ENCODE measurements at places on chromosomes 16 and 17.

GRCh38 chr16:61681673-61682072, 354.6 kb downstream of the CDH8 start:
- no peak for DNase-seq

DNA sequence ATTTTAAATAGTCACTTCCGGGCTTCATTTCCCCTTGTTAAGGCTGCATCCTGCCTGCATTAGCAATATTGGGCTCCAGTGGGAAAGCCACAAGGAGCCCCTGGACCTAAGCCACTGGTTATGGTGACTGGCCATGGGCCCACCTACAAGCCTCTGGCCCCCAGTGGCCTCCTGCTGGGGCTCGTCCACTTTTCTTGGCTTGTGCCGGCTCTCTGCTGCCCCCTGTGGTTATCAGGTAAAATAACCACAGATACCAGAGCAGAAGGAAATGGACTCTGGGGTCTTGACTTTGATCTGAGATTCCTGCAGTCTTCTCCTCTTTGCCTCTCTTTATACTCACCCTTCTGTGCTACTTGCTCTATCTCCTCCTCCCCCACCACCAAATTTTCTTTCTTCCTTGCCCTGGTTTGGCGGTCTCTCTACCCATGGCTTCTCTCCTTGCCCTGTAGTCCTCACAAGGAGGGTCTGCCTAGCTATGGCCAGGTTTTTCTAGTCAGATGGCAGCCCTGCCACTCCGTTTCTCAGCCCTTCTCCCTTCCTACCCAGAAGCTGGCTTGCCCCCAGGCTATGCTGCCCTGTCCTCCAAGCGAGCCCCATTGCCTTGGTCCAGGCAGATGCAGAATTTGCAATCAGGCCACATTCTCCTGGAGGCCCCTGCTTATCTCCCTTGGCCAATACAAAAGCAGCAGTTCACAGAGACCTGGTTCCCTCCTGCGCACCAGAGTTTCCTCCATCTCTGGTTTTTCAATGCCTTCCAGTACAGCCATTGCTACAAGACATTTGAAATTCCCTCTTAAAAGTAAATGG, 82.9 kb upstream of the RCVRN start:
- no peak for DNase-seq

- no peak for DNase-seq
Measured at GRCh38 chr17:46763416-46763815, 55.1 kb downstream of the WNT3 start.

- peak; percentile 85 for DNase-seq
Measured at GRCh38 chr16:788399-789126, at the start of gene CHTF18. TSS of gene CHTF18 (plus strand) at chr16:788620. CDS start at chr16:788685, 65 bp downstream.

GRCh38 chr16:55398762-55399161, 74.8 kb downstream of the IRX6 start:
- DNase-seq: no peak

- DNase-seq: no peak
Measured at GRCh38 chr17:82743344-82744219, 8.2 kb downstream of the FN3K start.

GRCh38 chr17:78532922-78533640, 44.1 kb downstream of the DNAH17 start:
- no peak for DNase-seq

GRCh38 chr16:6541267-6541666, 791.4 kb upstream of the RBFOX1 start:
- no peak for DNase-seq

DNA sequence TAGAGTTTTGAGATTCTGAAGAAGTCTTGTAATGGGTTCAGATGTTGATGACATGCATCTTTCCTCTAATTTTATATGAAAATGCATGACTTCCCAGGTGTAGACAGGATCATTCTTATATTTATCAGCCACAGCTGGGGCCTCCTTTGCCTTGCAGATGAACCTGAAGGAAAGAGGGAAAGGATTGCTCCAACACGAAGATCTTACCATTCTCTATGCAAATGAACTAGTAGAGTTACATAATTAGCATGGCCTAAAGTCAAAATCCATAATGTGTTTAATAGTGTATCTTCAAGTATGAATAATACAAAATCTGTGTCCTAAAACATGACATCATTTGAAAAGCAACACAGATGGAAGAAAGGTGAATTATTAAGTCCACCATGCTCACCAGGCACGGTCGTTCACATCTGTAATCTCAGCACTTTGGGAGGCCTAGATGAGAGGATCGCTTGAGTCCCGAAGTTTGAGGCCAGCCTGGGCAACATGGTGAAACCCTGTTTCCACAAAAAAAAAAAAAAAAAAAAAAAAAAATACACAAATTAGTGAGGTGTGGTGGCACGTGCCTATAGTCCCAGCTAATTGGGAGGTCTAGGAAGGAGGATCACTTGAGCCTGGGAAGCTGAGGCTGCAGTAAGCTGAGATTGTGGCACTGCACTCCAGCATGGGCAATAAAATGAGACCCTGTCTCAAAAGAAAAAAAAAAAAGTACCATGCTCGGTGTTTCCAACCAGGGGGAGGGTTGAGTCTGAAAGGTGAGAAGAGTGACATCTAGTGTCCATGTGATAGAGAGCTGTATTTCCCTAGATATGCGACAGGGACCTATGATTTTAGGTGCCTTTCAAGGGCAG, 6.3 kb downstream of the VWA3A start:
- DNase-seq: no peak
